ENCODE measurements at places on chromosomes 1 and 21.

GRCh38 chr1:15337656-15338402, 71.9 kb upstream of the EFHD2 start:
- DNase-seq = no peak

GRCh38 chr1:154186177-154186576, 5.7 kb downstream of the TPM3 start:
- DNase-seq = peak; percentile 23

DNA sequence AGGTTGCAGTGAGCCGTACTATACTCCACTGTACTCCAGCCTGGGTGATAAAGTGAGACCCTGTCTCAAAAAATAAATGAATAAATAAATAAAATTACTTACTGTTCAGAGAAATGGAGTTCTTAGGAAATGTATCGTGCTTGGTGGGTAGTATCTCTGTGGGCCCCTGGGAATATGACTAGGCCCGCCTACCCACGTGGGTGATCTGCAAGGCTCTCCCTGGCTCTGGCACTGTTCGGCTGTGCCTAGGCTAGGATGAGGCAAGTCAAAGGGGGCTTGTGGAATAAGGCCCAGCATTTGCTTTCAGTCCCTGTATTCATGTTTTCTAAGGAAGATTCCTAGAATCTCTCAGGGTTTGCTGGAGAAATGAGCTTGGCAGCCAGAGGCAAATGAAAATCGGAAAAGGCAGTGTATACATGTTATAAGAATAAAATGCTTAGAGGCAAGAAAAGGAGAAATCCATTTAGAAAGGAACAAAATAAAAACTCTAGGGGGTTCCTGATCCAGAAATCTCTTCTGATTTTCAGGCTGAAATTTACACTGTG, 4.5 kb upstream of the CSRP1 start:
- no peak for DNase-seq

DNA sequence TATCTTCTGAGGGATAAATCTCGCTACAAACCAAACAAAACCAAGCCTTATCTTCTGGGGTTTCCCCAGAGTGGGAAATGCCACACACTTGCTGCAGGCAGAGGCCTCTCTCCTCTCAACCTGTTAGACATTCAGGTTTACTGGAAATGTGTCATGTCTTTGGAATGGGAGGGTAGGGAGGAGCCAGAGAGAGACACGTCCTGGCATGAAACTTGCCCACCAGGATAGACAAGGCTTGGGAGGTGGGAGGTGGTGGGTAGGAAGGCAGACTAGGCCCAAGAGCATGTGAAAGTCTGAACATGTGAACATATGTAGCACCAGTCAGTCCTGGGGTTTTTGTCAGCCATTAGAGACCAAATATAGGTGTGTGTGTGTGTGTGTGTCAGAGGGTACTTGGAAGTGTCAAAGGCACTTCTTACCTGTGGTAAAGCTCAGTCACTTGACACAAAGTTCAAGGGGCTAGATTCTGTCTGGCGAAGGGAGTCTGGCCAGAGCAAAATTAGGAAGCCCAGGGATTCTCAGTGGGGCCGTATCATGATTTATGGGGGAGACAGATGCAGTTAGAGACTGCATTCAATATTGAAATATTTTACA, 32.4 kb upstream of the PIGC start:
- no peak for DNase-seq

- DNase-seq = no peak
These were observed 3.1 kb downstream of the LRRC40 start for GRCh38 chr1:70202173-70202758.

DNA sequence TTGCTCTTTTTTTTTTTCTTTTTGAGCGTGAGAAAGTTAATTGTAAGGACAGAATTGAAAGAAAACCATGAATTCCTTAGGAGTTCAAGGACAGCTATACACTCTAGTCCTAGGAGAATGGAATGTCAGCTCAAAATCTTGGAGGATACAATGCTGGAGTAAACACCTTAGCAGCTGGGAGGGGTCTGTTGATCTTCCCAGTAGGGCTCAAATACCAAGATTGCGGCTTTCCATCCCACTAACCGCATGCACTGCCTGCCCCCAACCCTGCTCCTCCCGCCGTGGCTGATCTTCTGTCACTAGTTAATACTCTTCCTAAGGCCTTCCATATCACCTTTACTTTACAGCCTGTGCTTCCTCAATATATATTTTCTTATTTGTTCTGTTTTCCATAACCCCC, 2.6 kb upstream of the PDC start:
- no peak for DNase-seq

- no peak for DNase-seq
These were observed 105.5 kb downstream of the HLCS start for GRCh38 chr21:36860736-36861594.

DNA sequence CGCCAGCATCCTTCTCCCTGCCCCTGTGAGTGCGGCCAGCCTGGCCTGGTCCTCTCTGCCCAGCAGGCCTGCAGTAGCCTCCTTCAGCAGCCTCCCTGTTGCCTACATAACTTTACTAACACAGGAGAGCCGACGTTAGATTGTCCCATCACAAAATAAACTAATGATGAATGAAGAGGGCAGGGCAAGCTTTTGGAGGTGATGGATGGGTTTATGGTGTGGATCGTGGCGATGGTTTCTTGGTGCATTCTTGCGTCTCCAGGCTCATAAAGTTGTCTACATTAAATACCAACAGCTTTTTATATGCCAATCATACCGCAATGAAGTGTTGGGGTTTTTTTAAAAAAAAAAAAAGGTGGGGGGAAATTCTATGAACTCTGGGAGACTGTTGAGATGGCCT, 164.5 kb downstream of the PRDM16 start:
- DNase-seq = no peak

GRCh38 chr1:34199927-34200326, 23.2 kb downstream of the C1orf94 start:
- no peak for DNase-seq

DNA sequence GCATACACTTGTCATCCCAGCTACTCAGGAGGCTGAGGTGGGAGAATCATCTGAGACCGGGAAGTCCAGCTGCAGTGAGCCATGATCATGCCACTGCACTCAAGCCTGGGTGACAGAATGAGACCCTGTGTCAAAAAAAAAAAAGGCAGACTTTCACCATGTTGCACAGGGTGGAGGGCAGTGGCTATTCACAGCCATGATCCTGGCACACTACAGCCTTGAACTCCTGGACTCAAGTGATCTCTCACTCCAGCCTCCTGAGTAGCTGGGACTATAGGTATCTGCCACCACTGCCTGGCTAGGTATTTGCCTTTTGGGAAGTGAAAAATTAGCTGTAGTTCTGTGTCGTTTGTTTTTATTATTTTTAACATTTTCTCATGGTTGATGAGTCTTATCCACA, 19.1 kb downstream of the SPATA45 start:
- no peak for DNase-seq
